ENCODE measurements at places on chromosomes 12 and 14.

DNA sequence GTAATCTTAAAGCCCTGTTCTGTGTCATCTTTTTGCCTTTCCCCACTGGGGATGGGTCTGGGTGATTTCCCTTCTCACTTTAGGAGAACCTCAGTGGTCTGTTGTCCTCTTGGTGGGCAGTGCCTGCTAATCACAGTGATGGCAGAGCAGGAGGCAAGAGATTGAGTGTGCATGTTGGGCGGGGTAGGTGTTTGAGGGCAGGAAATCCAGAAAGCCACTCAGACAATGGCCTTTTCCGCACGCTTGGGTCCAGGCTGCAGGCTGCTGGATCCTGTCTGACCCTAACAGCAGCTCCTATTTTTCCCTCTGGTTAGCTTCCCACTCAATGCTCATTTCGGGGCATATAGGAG, 13.7 kb upstream of the ITGA5 start:
- no peak for DNase-seq

- no peak for DNase-seq
Observed at GRCh38 chr14:73744175-73744867, 30.1 kb upstream of the PNMA1 start.

GRCh38 chr14:48786498-48786897, 799.7 kb downstream of the RPS29 start:
- DNase-seq, result no peak

DNA sequence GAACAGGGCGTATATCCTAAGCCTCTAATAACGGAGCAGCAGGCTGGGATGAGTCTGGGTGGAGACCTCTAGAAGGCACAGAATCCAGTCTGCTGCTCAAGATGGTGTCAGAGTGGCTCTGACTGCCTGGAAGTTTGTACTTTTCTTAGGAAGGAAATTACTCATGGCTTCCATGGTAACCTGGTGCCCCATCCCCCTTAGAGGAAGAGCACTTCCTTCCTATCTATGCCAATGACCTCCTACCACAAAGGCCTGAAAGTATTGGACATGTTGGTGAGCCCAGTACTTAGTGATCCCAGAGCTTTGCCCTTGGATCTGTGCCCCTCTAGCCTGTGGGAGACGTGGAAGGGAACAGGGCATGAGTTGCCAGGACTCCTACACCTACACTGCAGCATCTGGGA, 1.5 kb downstream of the BATF start:
- DNase-seq, result no peak

GRCh38 chr14:65574611-65575010, 162.1 kb downstream of the FUT8 start:
- no peak for DNase-seq

GRCh38 chr12:22083167-22083566, 37.1 kb downstream of the CMAS start:
- DNase-seq, result no peak
